Activated naive CD4-positive, alpha-beta T cell treated with anti-CD3 and anti-CD28 coated beads, Interleukin-2, amount 50 U/mL, for 16 hours (primary cell): ENCODE measurements at places on chromosomes 2 and 18.

- DNase-seq = no peak
These were observed 275.0 kb downstream of the TNS1 start for GRCh38 chr2:217727801-217728200.

DNA sequence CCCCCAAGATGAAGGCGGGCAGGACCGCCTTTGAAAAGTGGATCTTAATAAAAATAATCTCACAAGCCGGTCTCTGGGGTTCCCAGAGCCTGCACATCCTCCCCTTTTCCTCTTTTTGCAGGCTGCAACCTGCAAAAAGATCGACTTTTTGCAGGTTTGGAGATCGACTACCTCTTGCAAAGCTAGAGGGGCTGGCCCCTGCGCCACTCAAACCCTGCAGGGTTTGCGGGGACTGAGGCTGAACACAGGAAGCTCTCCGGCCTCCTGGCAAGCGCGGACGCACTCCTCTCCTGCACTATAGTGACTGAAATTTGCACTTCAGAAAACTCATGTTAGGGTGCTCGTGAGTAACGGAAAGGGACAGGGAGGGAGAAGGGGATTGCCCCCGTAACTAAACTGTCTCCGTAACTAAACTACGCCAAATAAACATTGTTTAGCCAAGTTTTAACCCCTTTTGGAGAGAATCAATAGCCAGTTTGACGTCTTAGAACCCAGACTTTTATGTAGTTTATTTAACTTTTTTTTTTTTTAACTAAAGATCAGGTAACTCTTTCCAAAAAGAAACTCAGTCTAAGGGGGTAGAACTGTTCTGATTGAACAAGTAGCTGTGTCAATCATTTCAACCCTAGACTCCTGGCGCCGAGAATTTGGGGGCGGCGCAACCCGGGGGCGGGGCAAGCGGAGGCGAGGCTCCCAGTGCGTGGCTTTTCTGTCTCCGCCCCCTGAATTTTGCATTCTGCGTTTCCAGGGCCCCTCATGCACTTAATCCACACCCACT, 2.5 kb downstream of the IGFBP5 start:
- DNase-seq = peak; percentile 73

DNA sequence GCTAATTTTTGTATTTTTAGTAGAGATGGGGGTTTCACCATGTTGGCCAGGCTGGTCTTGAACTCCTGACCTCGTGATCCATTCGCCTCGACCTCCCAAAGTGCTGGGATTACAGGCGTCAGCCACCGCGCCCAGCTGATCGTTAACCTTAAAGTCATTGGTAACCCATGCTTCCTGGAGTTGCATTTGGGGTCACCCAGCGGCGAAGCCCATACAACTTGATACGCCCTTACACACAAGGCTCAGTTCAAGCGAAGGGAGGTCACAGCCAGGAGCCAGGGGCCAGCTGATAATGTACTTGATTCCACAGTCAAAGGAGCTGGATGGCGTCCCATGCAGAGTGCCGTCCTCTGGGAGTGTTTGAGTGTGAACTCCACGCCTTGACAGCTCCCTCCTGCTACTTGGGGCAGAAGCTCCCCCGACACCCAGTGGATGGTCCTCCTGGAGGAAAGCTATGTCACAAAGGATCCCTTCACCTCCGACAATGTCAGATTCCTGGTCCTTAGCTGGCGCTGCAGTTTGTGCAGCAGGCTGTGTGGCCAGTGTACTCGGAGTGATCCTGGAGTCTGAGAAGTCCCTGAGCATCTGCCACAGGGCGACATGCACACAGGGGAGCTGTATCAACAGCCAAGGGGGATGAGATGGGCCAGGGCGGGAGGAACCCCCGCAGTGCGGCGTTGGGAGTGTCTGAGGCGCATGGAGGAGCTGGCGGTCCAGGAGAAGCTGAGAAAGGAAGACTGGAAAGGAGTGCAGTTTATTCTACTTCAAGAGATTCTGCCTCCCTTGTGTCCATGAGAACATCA, 7.9 kb downstream of the CLHC1 start:
- no peak for DNase-seq

- no peak for DNase-seq
These were observed 18.4 kb downstream of the KCNK3 start for GRCh38 chr2:26710743-26711456.

GRCh38 chr2:240584486-240585031, 2.0 kb upstream of the CAPN10 start:
- DNase-seq = no peak

GRCh38 chr18:72922895-72923294, 55.1 kb upstream of the NETO1 start:
- DNase-seq = no peak

GRCh38 chr2:185484602-185485001, 254.0 kb upstream of the FSIP2 start:
- no peak for DNase-seq

GRCh38 chr2:149994057-149994728, 406.6 kb upstream of the MMADHC start:
- no peak for DNase-seq

DNA sequence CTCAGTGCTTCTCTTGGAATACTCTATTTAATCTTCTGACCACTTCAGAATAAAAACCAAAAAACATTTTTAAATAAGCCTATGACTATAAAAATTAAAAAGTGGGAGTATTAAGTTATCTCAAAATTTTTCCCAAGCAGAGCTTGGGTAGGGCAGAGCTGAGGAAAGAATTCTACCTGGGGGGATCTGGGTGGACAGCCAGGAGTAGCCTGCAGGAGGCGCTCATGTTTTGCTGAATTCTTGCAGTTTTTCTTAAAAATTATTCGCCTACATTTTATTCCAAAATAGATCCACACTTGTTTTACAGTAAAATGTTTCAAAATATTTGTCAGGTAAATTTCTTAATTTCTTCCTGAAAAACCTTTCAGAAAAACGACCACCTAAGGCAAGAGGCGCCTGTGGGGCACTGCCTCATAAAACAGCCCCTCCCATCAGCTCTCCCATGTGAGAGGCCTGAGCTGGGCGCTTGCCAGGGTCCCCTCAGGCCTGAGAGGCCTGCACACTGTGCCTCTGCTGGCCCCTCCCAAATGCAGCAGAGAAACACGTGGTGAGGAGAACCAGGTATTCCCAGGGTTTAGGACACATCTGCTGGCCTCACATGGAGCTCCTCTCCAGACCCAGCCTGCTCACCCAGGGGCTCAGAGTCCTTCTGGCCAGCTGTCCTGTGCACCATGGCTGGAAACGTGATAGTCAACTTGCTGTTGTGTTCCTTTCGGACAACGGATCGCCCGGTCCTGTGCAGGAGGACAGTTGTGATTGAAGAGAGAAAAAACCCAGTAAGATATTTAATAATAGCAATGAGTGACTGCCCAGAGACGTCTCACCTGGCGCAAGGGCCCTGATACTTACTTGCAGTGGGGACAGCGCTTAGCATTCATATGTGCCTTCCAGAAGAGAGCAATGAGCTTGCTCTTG, 17.5 kb downstream of the POLR1A start:
- no peak for DNase-seq

- no peak for DNase-seq
These were observed 58.2 kb downstream of the KLHL14 start for GRCh38 chr18:32714571-32715148.

GRCh38 chr18:59575995-59576394, 121.2 kb downstream of the CCBE1 start:
- DNase-seq = no peak

- no peak for DNase-seq
These were observed 2.7 kb upstream of the GKN1 start for GRCh38 chr2:68971591-68972231.

DNA sequence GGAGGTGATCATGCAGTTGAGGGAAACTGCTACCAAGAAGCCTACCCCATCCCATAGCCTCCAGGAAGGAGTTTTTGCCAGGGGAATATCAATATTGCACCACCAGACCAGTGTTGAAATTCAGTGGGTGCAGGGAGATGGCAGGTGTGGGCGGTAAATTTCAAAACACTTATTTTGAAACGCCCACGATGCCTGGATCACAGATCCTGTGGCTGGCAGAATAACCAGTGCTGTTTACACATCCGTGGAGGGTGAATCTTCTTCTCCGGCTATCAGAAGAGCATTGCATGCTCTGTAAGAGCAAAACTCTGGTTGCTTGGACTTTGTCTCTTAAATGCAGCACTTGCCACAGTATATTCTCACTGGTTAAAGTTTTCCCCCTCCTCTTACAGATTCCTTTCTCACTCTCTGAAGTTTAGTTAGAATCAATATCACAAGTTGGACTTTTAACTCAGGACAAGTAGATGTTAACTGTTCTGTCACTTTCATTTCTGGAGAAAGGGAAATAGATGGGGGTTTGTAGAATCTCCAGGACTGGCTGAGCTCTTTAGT, 70.5 kb upstream of the ZCCHC2 start:
- DNase-seq = no peak

- DNase-seq = no peak
These were observed 35.5 kb downstream of the STAT1 start for GRCh38 chr2:190978389-190979053.

DNA sequence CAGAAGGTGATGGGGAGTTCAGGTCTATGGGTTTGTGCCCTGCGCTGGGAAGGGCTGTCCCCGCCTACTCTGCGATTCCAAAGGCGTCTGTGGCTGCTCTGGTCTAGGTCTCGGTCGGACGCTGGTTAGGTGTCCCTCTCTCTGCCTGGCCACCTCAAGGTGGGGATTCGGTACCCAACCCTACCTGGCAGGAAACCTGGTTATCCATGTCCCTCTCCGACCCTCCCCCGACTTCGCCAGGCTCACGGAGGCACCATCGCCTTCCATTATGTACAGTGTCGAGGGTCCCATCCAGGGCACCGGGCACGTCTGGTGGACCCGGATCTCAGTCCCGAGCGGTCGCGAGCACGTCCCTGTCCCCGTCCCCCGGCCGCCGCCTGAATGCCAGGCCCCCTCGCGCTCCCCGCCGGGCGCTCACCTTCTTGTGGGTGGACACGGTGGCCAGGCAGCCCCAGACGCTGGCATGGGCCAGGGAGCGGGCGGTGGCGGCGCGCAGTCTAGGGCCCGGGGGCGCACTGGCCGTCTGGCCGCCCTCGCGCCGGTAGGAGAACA, 628 bp downstream of the CREG2 start:
- DNase-seq = no peak

GRCh38 chr2:239401881-239402233, 1.0 kb upstream of the HDAC4 start:
- no peak for DNase-seq

DNA sequence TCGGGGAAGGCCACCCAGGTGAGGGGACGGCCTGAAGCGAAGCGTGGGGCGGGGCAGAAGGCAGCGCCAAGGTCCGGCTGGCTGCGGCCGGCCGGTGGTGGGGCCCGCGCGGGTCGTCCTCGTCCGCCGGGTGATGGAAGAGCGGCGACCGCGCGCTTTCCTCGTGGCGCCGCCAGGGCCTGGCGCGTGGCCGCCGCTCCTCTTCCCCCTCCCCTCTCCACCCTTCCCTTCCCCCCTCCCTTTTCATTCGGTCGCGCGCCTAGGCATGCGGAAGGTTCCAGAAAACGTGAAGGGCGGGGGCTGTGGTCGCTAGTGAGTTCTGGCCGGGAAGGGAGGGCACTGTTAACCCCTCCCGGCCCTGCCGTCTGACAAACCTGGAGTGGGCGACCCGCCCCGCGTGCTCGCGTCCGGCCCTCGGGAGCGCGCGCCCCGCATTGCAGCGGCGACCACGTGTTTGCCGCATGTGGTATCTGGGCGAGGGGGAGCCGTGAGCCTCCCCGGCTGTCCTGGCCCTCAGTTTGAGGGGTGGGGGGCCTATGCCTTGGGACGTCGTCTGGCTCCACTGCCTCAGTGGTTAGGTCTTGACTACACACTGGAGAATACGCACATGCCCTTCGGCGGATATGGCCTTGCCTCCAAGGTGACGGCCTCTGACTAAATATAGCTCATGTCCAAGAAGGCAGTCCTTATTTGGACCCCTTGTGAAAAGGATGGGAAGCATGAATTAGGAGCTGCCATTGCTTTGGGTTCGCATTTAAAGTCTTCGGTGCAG, 579 bp downstream of the MAT2A start:
- DNase-seq = peak; percentile 84

- DNase-seq = no peak
These were observed 32.0 kb downstream of the ABCG5 start for GRCh38 chr2:43806719-43807031.

DNA sequence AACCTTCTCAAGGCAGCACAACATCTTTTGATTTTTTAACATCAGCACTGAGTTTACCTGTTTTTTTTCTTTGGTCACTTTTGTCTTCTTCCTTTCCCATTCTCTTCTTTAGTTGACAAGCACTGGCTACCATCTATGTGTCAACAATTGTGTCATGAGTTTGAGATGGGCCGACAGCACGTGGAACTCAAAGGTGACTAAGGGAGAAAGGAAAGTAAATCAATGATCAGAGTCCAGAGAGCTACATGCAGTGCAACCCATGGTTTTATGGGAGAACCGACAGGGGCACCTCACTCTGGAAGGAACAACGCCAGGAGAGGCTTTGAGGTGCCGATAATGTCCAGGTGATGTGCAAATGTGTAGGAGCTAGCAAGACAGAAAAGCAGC, 755.5 kb downstream of the RNF144A start:
- no peak for DNase-seq

GRCh38 chr2:157901325-157901724, 25.2 kb upstream of the ACVR1 start:
- no peak for DNase-seq

- DNase-seq = no peak
These were observed 69.5 kb upstream of the PELI1 start for GRCh38 chr2:64213532-64214275.

GRCh38 chr2:199907008-199907714, 3.9 kb upstream of the C2orf69 start:
- DNase-seq = no peak

DNA sequence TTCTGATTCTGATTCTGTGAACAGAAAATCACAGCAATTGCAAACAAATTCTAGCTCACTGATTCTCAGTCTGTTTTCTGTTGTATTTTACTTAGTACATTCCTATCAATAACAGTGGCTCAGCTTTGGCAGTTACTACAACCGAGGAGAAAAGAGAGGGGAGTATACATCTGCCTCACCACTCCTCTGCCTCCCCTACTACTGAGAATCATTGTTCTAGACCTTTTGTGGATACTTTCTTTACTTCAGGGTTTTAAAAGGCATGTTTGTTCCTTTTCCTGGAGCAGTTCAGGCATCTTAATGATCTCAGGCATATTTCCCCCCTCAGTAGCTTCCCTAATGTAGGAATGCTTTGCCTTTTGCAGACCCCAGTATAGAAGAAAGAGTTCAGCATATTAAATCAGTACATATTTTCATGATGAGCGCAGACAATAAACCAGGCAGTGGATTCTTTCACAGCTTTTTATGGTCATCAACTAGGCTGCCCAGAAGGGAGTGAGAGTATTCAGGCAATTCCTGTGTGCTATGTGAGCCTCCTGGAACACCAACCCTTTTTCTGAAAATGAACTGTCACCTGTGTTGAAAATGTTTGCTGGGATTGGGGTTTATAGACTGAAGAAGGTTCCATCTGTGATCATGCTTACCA, 10.3 kb downstream of the STAMBP start:
- no peak for DNase-seq

DNA sequence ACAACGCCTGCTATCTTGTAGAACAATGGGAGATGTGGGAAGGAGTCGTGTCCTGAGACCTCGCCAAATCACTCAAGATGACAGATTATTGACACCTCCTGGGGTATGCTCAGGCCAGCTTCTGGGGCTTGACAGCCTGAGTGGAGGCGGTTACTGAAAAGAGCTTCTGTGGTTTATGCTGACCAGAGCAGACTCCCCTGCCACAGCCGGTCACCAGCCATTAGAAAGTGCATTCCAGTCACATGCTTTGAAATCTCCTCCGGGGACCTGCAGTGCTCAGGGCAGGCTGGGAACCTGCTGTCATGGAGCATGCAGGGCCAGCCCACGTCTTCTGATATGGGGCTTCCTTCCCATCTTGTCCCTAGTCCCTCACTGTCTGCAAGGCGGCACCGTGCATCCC, 215.9 kb downstream of the SEPTIN10 start:
- no peak for DNase-seq

GRCh38 chr2:95032868-95033603, 7.5 kb downstream of the MAL start:
- no peak for DNase-seq
